ENCODE measurements at places on chromosomes 3 and 15. TPM values are rescaled to one million over a fixed set of nuclear protein-coding genes. Genes with fewer than 3 reads are reported as not detected.

The HCLS1 gene
- total RNA-seq = 55.2 TPM

The AADAC gene
- 0.15 TPM for total RNA-seq

The NME9 gene
- total RNA-seq = not detected

The FAM81A gene
- total RNA-seq = under 0.01 TPM

The HESX1 gene
- 0.46 TPM for total RNA-seq

The EOGT gene
- total RNA-seq = 126 TPM

The POU1F1 gene
- not detected for total RNA-seq

The CORO2B gene
- total RNA-seq = 0.32 TPM

The NMNAT3 gene
- 0.30 TPM for total RNA-seq

The LEO1 gene
- total RNA-seq = 28.6 TPM

The SLC28A1 gene
- not detected for total RNA-seq

The PCSK6 gene
- 0.32 TPM for total RNA-seq

The TMCO5A gene
- total RNA-seq = not detected

The SYNPR gene
- total RNA-seq = not detected

The MITF gene
- total RNA-seq = 2.3 TPM

The WNT7A gene
- total RNA-seq = not detected

The BLM gene
- 7.3 TPM for total RNA-seq

The CCK gene
- not detected for total RNA-seq

The LTK gene
- total RNA-seq = under 0.01 TPM

The LYZL4 gene
- total RNA-seq = not detected

The PRR20G gene
- not detected for total RNA-seq

The SPATA12 gene
- total RNA-seq = under 0.01 TPM

The CKMT1A gene
- not detected for total RNA-seq

The GPR27 gene
- total RNA-seq = not detected

The CYP8B1 gene
- not detected for total RNA-seq

The IL16 gene
- total RNA-seq = under 0.01 TPM

The FBXO40 gene
- total RNA-seq = under 0.01 TPM

The NAALADL2 gene
- 1.5 TPM for total RNA-seq

The CHRNA7 gene
- total RNA-seq = 2.0 TPM

The PHLDB2 gene
- 139 TPM for total RNA-seq

The HYAL2 gene
- total RNA-seq = 382 TPM

The PRSS50 gene
- total RNA-seq = not detected

The CCDC33 gene
- total RNA-seq = not detected

The RBP2 gene
- total RNA-seq = not detected

Measured in epithelial cell of umbilical artery (primary cell).